HS-5 (cell line): ENCODE measurements at places on chromosomes 11 and 22.

GRCh38 chr22:21014726-21015465 is at the start of gene P2RX6:
TSS of gene P2RX6 (plus strand) at chr22:21015165. CDS start at chr22:21015175, 10 bp downstream.
- no peak for DNase-seq

DNA sequence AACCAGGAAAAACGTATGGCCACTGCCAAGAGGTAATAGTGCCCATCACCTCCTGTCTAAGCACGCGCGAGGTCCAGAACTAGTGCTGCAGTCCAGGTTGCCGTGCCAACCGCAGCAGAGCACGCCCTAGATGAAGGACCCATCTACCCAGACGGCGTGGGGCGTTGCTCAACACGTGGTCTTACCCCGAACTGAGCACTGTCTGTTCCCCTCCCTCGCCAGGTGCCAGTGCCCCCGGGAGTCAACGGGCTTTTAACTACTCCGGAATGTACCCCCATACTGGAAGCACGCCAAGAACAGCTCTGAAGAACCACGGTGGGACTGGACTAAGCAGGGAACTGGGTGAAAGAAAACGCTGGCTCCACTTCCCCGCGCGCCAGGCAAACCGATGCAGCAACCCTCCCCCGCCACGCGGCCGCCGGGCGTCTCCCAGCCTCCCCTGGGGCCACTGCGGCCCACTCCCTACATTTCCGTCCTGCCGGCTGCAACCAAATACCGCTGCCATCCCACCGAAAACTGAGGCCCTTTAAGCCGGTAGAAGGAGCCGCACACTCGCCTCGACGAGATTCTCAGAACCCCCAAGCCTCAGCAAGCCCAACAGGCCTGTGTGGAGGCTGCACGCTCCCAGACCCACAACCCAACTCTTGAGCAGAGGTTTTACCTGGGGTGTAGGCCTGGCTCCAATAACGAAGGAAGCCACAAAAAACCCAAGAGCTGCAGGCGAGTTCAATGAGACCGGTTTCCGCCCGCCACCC is at the start of gene HSPA8:
HSPA8 (minus strand) TSS at position 734 of the 755 bp plus-strand sequence. CDS start 812 bp downstream, outside the sequence.
- DNase-seq: no peak

- DNase-seq: no peak
Measured at GRCh38 chr11:15489281-15489680, 374.6 kb downstream of the INSC start.

GRCh38 chr11:62398011-62398994 is 20.5 kb upstream of the SCGB1A1 start:
- peak; percentile 61 for DNase-seq

- no peak for DNase-seq
Measured at GRCh38 chr11:32331098-32331497, 104.2 kb downstream of the WT1 start.

DNA sequence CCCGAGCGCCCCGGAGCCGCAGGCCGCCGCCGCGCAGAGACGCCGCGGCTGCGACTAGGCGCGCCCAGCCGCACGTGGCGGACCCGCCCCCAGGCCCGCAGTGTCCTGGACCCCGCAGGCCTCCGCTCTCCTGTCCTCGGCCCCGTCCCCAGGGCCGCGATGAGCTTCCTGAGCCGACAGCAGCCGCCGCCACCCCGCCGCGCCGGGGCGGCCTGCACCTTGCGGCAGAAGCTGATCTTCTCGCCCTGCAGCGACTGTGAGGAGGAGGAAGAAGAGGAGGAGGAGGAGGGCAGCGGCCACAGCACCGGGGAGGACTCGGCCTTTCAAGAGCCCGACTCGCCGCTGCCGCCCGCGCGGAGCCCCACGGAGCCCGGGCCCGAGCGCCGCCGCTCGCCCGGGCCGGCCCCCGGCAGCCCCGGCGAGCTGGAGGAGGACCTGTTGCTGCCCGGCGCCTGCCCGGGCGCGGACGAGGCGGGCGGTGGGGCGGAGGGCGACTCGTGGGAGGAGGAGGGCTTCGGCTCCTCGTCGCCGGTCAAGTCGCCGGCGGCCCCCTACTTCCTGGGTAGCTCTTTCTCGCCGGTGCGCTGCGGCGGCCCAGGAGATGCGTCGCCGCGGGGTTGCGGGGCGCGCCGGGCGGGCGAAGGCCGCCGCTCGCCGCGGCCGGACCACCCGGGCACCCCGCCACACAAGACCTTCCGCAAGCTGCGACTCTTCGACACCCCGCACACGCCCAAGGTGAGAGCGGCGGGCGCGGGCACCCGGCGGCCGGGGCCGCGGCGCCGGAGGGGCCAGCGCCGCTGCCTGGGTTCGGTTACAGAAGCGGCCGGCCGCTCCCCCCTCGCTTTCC is 528 bp downstream of the WEE1 start:
- DNase-seq: no peak
